ENCODE measurements at places on chromosomes 13 and 19. TPM values are rescaled to one million over a fixed set of nuclear protein-coding genes. Genes with fewer than 3 reads are reported as not detected.

- DNase-seq = no peak
These were observed 291.2 kb upstream of the PCDH20 start for GRCh38 chr13:61706899-61707298.

- DNase-seq = no peak
These were observed 1.4 kb downstream of the EPN1 start for GRCh38 chr19:55676383-55676782.

- DNase-seq = no peak
These were observed 973 bp upstream of the OCEL1 start for GRCh38 chr19:17225053-17225452.

DNA sequence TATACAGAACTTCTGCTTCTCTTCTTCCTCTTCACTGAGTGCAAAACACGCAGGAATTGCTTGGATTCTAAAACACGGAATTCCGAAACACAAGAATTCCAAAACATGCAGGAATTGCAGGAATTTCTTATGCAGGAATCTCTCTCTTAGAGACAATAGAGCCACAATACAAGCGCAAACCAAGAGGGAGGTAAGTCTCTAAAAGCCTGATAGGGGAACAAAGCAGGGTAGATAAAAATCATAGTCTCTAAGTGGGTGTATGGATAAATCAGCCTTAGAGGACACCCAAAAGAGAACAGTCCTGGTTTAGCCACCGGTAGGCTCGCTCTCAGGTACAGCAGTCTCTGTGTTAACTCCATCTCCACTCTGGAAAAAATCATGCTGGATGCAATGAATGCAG lies 112.9 kb downstream of the LHFPL6 start:
- no peak for DNase-seq

- DNase-seq = no peak
These were observed 128.9 kb downstream of the COG6 start for GRCh38 chr13:39784347-39784746.

DNA sequence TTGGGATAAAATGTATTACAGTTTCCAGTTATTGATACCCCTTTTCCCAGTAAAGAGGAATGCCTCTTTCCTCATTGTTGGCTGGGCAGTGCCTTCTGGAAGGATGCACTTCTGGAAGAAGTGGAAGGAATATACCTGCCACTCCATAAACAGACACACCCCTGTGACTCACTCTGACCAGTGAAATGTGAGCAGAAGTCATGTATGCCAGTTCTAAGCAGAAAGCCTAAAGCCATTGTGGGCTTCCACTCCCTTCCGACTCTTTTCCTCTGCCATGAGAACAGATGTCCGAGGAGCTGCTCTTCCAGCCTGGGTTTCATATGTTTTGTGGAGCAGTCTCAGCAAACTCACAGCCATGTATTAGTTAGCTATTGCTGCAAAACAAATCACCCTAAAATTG lies 166.1 kb upstream of the SERP2 start:
- DNase-seq = no peak

DNA sequence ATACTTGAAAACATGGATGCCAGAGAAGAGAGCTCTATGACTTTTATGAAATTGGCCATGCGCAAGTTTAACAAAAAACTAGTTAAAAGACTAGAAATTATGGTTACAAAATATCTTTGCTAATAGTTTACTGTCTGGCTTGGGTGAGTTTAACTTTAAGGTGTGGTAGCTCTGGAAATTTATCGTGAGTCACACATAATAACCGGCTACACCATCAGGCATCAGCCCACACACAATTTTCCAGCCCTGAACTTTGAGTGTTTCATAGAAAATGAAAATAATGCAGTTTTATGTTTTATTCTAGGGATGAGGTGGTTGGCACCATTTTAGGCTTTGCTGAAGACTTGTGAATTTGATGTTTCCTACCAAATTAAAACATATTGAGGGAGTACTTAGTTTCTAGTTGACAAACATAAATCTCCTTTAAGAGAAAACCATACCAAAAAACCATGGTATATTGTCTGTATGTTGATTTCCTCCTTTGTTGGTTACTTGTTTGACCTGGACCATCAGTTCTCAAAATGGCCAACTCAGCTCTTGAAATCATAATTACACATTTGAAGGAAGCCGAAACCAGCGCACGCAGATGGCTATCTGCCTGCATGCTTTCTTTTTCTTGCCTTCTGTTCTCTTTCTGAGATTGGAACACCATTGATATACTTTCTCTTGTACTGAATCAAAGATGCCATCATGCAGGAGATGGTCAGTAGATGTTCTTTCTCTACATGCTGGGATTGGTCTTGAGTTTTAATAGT lies 125.1 kb downstream of the AKAP11 start:
- no peak for DNase-seq

DNA sequence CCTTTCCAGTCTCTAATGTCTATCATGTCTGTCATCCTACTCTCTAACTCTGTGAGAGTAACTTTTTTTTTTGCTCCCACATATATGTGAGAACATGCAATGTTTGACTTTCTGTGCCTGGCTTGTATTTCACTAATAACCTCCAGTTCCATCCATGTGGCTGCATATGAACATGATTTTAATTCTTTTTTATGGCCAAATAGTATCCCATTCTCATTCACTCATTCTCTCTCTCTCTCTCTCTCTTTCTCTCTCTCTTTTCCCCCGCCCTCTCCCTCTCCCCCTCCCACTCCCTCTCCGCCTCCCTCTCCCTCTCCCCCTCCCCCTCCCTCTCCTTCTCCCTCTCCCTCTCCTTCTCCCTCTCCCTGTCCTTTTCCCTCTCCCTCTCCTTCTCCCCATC lies 52.0 kb downstream of the DNAJC3 start:
- no peak for DNase-seq

DNA sequence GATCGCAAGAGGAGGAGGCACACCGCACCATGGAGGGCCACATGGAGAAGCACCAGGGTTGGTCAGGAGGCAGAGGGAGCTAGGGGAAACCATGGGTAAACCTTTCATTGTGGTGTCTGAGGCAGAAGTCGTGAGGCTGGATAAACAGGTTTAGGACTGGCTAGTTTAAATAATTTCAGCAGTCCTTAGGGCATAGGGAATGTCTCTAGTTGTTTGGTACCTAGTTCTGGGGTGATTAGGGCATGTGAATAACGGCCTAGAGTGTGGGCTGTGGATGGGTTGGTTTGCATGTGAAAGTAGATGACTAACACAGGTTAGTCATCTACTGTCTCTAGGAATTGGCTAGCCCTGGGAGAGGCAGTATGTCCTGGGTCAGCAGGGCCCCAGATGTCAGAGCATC lies 102.3 kb downstream of the STOML3 start:
- peak; percentile 82 for DNase-seq

- no peak for DNase-seq
These were observed at the start of gene HOMER3 for GRCh38 chr19:18940769-18941627. Gene HOMER3 (minus strand): TSS chr19:18941217. CDS start chr19:18938982, 2,235 bp downstream.

DNA sequence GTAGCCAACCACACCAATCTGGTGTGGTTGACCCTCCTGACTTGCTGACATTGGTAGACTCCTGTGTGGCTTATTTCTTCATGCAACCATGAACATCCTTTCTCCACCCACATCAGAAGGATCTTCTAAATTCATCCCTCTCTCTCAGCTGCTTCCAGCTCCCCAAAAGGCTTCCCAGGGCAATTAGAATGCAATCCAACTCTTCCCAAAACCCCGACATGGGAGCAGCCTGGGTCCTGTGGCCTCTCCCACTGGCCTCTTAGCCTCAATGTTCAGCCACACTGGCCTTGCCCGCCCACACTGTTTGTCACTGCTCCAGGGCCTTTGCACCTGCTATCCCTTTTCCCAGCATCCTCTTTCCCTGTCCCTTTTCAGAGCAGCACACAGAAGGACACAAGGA lies 199.8 kb upstream of the SGCG start:
- no peak for DNase-seq

- peak; percentile 68 for DNase-seq
These were observed 49.3 kb downstream of the UFM1 start for GRCh38 chr13:38398711-38399493.

DNA sequence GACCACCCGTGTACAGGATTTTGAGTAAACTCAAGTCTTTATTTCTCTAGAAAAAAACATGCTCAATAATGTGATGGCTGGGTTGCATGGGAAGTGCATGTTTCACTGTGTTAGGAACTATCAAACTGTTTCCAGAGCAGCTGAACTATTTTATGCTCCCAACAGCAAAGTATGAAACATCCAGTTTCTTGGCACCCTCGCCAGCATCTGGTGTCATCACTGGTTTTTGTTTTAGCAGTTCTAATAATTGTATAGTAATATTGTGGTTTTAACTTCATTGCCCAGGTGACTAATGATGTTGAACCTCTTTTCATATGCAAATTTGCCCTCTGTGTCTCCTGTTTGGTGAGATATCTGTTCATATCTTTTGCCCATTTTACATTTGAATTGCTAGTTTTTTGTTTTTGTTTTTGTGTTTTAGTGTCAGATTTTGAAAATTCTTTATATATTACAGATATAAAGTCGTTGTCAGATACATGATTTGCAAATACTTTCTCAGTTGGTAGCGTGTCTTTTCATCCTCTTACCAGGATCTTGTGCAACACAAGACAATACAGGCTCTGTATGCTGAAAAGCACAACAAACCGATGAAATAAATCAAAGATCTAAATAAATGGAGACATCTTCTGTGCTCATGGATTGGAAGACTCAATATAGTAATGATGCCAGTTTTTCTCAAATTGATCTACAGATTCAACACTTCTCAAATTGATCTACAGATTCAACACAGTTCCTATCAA lies 87.8 kb downstream of the IPO5 start:
- DNase-seq = no peak

- DNase-seq = no peak
These were observed 44.8 kb upstream of the FLT1 start for GRCh38 chr13:28539625-28540286.

GRCh38 chr13:21297447-21297846 lies 121.0 kb downstream of the MRPL57 start:
- peak; percentile 2 for DNase-seq

- DNase-seq = peak; percentile 43
These were observed 78.8 kb downstream of the MAP4K1 start for GRCh38 chr19:38538793-38539528.

DNA sequence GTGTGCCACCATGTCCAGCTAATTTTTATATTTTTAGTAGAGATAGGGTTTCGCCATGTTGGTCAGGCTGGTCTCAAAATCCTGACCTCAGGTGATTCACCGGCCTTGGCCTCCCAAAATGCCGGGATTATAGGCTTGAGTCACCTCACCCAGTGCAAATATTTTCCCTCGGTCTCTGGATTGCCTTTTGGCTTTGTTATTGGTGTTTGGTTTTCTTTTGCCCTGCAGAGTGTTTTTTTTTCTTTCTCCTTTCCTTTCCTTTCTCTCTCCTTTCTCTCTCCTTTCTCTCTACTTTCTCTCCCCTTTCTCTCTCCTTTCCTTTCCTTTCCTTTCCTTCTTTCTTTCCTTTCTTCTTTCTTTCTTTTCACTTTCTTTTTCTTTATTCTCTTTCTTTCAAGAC lies 33.2 kb downstream of the KDM4B start:
- peak; percentile 55 for DNase-seq

- no peak for DNase-seq
These were observed 2039.3 kb downstream of the OLFM4 start for GRCh38 chr13:55067946-55068345.

DNA sequence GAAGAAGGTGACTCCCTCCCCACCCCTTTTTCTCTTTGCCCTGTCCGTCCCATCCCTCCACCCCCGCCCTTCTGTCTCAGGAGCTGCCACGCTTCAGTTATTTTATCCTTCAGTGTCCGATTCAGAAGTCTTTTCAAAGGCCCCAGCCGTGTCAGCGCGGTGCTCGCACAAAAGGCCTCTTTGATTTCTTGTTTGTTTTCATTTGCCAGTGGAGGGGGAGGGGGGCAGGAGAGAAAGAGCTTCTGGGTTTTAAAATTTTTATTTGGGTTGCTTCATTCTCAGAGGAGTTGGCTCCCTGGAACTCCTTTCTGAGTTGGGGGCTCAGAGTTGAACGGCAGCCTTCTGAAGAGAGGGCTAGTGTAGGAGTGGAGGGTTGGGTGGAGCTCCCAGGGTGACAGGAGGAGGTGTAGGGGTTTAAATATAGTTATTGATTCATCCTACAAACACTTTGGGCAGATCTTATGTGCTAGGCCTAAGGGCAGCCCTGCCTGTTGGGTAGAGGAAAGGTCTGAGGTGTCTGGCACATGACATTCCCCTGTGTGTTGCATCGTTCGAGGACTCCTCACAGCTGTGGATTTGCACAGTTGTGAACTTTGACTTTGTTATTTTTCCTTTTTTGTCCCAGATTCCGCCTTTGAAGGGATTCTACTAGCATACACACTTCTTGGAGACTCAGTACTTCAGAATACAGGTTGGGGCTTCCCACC lies 36.8 kb downstream of the NFIX start:
- DNase-seq = no peak

- DNase-seq = no peak
These were observed 815.1 kb downstream of the DIAPH3 start for GRCh38 chr13:59348617-59349016.

GRCh38 chr13:114101358-114102130 lies 30.9 kb downstream of the RASA3 start:
- DNase-seq = no peak

- DNase-seq = no peak
These were observed 895 bp upstream of the TRPC4 start for GRCh38 chr13:37870489-37870845.

DNA sequence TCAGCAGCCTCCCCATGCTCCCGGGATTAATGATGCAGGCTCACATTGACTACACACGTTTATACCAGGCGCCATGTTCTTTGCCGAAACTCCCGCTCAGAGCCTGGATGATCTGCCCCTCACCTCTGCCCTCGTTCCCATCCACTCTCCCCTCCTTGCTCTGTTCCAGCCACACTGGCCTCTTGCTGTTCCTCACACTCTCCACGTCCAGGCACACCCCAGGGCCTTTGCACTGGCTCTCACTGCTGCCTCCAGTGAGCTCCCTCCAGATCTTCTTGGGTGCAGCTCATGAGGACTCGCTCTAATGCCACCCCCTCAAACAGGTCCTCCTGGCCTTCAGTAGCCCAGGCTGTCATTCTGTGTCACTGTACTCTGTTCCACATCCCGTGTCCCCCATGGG lies 39.2 kb downstream of the DPF1 start:
- no peak for DNase-seq

The TJP3 gene
- 11.5 TPM for total RNA-seq

The SGCG gene
- total RNA-seq = 0.10 TPM

The TMIGD2 gene
- not detected for total RNA-seq

The KASH5 gene
- total RNA-seq = not detected

The CGB5 gene
- total RNA-seq = not detected

The RUBCNL gene
- total RNA-seq = 0.10 TPM

The FUT1 gene
- 0.05 TPM for total RNA-seq
